ENCODE measurements at places on chromosomes 6 and 20.

- no peak for DNase-seq
These were observed 7.8 kb downstream of the ADTRP start for GRCh38 chr6:11770546-11771466.

- DNase-seq, result no peak
These were observed 313.2 kb downstream of the HDGFL1 start for GRCh38 chr6:22882581-22882980.

- DNase-seq, result no peak
These were observed 475.7 kb upstream of the AGPAT4 start for GRCh38 chr6:161749576-161749975.

GRCh38 chr20:35320396-35321126, 28.3 kb upstream of the FAM83C start:
- no peak for DNase-seq

DNA sequence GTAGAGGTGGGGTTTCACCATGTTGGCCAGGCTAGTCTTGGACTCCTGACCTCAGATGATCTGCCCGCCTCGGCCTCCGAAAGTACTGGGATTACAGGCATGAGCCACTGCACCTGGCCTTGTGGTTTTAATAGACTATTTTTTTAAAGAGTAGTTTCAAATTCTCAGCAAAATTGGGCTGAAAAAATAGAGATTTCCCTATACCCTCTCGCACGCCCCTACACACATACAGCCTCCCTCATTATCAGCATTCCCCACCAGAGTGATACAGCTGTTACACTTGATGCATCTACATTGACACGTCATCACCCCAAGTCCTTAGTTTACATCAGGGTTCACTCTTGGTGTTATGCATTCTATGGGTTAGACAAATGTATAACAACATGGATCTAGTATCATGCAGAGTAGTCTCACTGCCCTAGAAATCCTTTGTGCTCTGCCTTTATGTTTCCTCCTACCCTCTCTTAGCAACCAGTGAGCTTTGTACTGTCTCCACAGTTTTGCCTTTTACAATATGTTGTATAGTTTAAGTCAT, 103.6 kb downstream of the CDYL start:
- DNase-seq, result no peak

DNA sequence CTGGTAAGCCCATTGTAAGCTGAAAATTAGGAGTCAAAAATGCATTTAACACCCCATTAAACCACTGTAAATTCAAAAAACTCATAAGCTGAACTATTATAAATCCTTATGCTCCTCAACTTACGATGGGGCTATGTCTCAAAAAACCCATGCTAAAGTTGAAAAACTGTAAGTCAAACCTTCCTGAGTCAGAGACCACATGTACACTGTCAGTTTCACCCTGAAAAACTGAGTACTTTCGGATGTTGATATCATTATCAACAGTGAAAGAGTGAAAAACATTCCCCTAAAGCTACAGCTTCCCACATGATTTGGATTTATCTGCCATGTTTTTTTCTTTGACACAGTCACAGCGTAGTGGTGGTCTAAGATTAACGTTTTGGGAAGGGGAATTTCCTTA, 14.2 kb downstream of the RAB23 start:
- DNase-seq, result no peak

DNA sequence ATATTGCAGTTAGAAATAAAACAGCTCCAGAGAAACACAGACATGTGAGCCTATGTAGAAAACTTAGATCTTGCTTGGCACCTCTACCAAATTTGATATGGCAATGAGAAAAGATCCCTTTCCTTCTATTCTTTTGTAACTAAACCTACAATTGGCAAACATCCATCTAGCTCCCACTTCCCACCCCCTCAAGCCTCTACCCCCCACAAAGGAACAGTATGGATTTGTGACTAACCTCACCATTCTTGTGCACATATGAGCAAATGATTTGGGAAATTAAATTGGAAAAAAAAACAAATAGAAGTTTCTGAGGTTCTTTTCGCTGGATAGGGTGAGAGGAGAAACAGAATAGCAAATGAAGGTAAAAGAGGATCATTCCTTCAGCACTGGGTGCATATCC, 85.8 kb upstream of the TIAM2 start:
- DNase-seq, result no peak

- DNase-seq, result no peak
These were observed 49.6 kb upstream of the HLA-A start for GRCh38 chr6:29892696-29893095.

DNA sequence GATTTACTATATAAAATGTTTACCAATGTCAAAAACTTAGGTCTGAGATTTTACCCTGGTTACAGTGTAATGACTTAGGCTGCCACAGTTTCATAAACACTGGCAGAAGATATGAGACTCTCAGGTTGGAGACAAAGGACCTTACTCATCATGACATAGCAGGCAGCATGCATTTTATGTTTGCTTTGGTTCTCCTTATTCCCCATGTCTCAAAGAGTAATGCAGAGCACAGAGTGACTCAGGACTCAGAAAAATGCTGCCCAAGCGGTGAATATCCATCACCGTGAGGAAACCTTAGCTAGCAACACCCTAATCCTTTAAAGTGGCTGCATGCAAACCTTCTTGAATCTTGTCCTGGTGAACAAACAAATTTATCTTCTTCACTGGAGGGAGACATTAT, 112.1 kb upstream of the EYS start:
- DNase-seq, result no peak

GRCh38 chr6:129683601-129684322, 26.2 kb downstream of the ARHGAP18 start:
- DNase-seq, result peak; percentile 24

DNA sequence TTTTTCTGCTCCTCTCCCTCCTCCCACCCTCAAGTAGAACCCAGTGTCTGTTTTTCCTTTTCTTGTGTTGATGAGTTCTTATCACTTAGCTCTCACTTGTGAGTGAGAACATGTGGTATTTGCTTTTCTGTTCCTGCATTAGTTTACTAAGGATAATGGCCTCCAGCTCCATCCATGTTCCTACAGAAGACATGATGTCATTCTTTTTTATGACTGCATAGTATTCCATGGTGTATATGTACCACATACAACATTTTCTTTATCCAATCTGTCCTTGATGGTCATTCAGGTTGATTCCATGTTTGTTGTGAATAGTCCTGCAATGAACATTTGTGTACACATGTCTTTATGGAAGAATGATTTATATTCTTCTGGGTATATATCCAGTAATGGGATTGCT, 81.0 kb downstream of the TOX2 start:
- DNase-seq, result no peak

DNA sequence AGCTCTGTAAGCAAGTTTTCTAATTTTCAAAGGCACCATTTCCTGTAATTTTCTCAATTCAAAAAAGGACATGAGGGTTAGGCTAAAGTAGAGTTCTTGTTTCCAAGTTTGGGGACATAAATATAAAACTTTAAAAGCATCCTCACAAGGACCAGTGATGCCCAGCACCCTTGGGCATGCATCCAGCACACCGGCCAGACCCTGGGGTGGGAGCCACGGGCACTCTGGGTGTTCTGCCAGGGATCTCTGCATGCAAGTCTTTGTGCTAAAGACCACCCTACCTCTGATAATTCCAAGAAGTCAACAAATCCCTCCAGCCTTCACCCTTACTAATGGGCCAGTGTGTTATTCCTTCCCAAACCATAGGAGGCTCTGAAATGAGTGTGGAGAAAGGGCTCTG, 46.5 kb downstream of the PLCG1 start:
- DNase-seq, result no peak

DNA sequence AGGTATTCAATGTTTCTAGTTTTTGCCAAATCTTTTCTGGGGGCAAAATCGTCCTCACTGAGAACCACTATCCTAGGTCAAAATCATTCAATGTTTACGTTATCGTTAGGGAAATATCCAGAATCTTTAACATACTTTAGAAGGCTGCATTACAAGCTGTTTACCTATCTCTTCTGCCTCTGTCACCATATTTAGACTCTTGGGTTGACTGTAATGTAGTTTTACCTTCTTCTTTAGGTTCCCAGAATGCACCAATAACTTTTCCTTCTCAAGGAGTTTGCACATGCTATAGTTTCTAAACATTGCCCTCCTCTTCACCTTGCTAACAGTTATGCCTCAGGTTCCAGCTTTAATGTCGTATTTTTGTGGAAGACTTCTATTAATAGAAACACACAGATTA, 1185.5 kb upstream of the ADGRB3 start:
- DNase-seq, result no peak

GRCh38 chr20:16748308-16748900, at the start of gene OTOR:
Gene OTOR (plus strand): TSS chr20:16748358. CDS start chr20:16748402, 44 bp downstream.
- no peak for DNase-seq

DNA sequence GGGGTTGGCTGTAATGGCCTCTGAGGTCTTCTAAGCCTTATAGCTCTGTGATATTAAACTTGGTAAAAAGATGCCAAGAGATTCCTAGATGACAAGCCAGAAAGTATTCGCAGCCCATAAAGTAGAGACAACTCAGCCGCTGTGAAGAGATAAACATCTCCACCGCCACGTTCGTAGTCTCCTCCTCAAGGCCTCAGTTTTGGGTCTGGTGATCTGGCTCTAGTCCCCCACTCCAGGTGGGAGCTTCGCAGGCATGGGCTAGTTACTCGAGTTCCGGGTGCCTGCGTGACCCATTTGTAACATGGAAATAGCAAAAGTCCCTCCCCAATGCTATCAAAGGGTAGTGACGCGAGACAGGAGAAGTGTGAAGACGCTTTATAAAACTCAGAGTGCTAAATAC, 28.3 kb upstream of the AFDN start:
- no peak for DNase-seq

GRCh38 chr20:47493175-47493962, 8.3 kb upstream of the NCOA3 start:
- DNase-seq, result peak; percentile 17

DNA sequence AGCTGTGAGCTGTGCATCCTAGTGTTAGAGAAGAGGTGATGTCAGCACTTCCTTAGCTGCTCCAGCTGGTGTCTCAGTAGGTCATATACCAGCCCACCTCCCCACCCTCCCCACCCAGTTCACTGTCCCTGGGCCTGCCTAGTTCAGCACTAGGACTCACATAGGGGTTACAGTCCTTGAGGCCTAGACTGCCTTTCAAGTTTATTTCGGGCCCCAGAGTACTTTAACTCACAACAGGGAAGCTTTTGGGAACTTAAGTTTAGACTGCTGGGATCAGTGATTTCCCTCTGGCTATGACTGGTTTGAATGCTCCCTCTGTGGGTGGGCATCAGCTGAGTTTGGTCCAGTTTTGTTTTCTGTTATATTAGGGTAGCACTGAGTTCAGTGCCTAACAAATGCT, 139.2 kb upstream of the MMS22L start:
- no peak for DNase-seq

- DNase-seq, result no peak
These were observed 45.6 kb upstream of the ALDH8A1 start for GRCh38 chr6:134995536-134995935.

DNA sequence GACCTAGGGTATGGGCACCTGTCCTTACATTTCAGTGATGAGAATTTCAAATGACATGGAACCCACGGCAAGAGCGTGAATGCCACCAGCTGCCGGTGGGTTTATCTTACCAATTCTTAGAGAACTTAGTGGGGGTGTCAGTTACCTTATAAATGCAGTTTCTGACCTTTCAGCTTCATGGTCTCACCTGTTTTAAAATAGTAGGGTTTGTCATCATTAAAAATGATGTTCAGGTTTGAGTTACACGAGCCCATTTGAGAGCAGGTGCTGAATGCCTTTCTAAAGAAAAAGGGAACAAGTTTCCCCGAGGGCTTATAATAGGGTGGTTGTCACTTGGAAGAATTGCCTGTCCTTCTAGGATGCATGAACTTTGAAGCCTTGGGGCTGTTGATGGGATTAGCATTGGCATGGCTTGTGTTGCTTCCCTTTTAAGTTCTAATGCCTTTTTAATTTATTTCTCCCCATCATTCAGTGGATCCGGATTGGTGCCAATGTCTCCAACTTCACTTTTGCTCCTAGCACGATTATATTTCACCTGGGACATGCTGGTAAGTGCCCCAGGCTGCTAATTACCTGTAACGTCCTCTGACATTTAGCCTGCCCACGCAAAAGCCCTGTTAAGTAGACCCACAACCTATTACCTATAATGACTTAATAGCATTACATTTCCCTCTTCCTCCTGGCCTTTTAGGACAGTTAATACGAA, 27.9 kb downstream of the GHRH start:
- no peak for DNase-seq

GRCh38 chr20:15673206-15673605, 900.0 kb downstream of the KIF16B start:
- no peak for DNase-seq

DNA sequence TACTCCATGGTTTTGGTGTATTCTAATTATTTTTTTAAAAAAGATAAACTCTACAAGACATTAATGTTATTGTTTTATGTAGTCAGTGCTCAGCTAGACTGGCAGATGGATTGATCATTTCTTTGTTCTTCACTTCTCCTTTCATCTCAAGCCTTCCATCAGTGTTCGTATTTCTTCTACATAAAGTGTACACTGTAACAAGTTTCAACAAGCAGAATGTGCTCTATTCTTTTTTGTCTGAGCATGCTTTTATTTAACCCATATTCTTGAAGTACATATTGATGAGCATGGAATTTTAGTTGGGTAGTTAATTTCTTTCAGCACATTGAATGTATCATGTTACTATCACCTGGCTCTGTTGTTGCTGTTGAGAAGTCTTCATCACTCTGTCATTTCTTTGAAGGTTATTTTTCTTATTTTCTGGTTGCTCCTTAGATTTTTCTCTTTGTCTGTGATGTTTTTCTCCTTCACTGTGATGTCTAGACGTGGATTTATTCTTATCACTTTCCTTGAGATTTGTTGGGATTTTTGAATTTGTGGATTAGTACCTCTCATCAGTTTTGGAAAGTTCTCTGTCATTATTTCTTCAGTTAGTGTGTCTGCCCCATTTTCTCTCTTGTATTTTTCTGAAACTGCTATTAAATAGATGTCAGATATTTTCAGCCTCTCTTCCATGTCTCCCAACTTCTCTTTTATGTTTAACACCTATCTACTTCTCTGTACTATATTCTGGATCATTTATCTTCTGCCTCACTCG, 48.5 kb downstream of the TGM2 start:
- DNase-seq, result no peak

DNA sequence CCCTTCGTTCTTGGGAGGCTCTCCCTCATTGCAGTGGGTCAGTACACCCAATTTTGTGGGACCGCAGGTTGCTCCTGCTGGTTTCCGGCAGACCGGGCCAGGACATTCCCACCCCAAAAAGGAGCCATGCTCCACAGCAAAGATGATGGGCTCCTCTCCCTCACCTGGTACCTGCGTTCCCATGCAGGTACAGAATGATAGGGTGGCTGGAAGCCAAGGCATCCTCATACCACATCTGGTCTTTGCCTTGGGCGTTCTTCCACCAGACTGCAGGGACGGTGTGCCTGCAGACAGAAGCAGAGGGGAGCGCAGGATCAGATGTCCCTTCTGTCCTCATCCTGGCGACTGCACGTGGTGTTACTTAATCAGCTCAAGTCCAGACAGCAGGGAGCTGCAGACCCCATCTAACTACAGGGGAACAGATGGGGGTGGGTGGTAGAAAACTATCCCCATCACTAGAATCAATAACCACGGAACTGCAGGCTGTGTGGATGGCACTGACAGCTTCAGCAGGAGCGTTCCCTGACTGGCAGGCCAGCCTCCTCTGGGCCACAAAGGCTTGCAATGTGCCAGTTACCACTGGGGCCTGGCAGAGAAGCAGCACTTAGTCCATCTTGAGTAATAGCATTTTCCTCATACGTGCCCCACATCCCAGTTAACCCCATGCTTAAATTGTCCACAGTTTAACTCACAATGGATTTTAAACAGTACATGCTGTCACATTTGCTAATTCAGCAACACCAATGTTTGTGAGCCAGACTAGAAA, 70.4 kb downstream of the ABHD12 start:
- DNase-seq, result no peak

Measured in stimulated activated CD8-positive, alpha-beta memory T cell treated with anti-CD3 and anti-CD28 coated beads, Interleukin-4, amount 100 ng/mL, for 4 hours (primary cell).